ENCODE measurements at places on chromosomes 13 and 19.

GRCh38 chr19:3483226-3483628 lies at the start of gene SMIM44:
TSS of gene SMIM44 (minus strand) at chr19:3483441. CDS start at chr19:3483403, 38 bp downstream.
- DNase-seq, result no peak

GRCh38 chr13:101289764-101290163 lies 126.5 kb downstream of the NALCN start:
- DNase-seq, result no peak

DNA sequence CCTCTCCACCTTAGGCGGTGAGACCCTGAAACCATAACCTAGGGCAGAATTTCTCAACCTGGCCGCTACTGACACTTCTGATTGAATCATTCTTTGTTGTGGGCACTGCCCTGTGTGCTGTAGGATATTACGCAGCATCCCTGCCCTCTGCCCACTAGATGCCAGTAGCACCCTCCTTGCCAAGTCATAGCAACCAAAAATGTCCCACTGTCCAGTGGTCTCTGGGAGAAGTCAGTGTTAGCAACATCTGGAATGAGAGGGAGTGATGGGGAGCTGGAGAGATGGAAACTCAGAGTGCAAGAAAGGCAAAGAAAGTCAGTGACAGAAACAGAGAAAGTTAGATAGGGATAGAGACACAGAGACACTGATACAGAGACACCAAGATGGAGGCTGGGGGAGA lies 13.6 kb downstream of the KLK4 start:
- no peak for DNase-seq

DNA sequence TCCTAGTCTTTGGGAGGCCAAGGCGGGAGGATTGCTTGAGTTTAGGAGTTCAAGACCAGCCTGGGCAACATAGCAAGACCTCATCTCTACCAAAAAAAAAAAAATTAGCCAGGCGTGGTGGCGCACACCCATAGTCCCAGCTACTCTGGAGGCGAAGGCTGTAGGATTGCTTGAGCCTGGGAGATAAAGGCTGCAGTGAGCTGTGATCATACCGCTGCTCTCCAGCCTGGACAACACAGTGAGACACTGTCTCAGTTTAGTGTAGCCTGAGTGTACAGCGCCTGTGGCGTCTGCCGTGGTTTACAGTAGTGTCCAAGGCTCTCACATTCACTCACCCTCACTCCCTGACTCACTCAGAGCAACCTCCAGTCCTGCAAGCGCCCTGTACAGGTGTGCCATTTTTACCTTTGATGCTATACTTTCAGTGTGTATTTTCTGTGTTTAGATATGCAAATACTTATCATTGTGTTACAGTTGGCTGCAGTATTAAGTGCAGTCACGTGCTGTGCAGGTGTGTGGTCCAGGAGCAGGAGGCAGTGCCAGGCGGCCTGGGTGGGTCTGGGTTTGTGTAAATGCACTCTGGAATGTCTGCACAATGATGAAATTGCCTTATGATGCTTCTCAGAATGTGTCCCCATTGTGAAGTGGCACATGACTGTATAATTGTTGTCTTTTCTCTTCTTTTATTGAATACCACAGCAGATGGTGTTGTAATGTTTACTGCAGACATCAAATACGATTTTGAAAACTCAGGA lies 36.1 kb upstream of the DCUN1D2 start:
- no peak for DNase-seq

GRCh38 chr19:10004617-10005016 lies 5.7 kb downstream of the COL5A3 start:
- DNase-seq, result no peak

- no peak for DNase-seq
These were observed 27.0 kb downstream of the DNM2 start for GRCh38 chr19:10744801-10745293.

GRCh38 chr13:101747039-101747438 lies 294.6 kb downstream of the ITGBL1 start:
- DNase-seq, result no peak

- DNase-seq, result no peak
These were observed 166.6 kb downstream of the SLITRK6 start for GRCh38 chr13:85632526-85633195.

GRCh38 chr13:94703271-94703670 lies 9.1 kb downstream of the SOX21 start:
- DNase-seq, result no peak
